ENCODE measurements at places on chromosomes 7 and 10. TPM values are rescaled to one million over a fixed set of nuclear protein-coding genes. Genes with fewer than 3 reads are reported as not detected.

DNA sequence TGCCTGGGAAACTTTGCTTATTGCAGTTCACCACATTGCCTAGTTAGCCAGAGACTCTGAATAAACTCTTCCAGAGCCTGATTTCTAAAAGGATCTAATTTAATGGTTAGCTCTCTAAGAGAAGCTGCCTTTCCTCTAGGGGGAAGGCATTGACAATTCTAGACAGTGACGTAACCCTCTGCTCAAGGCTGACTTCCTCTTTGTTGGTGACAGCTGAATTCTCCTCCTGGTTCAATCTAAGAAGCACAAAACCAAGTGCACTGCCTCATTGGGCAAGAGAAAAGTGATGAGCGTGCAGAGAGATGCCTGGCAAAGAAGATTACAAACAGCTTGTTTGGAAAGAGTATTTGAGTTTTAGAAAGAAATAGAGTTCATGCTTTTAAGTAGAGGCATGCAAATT is 102.7 kb downstream of the MACC1 start:
- no peak for DNase-seq

DNA sequence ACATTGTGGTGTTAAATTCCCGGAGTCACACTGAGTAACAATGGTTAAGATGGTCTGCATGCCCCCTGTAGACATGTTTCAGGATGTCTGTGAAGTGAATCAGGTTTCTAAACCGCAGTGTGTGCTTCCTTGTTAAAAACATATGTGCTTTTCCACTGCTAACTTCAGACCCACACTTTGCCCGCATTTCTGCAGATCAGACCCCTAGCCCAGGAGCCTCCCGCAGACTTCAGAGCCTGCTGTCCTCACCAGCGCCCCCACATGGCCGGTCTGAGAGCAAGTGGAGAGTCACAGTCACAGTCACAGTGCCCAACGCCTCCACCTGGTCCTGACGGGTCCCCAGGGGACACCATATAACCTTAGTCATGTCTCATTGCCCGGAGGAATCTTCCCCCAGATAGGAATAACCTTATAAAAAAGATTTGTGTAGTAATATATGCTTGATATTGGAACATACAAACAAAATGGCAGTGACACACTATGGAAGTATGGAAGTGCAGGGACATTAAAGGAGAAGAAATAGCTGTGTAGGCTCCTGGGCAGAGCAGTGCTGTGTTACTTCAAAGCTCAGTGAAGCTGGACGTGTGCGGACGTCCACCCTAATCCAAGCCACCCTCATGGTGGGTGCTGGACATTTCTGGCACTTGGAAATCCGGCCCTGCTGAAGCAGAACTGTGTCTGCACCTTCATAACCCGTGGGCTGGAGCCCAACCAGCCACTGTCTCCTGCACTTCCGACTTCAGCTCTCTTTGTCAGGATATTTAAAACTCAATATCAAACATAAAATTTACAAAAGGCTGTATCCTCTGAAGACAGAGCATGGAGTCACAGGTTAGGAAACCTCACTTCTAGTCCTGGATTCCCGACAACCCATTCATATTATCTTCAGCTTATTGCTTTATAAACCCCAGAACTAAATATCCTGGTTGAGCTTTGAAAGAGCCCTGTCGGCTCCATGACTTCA is 29.0 kb downstream of the GSTO2 start:
- DNase-seq = peak; percentile 61

Gene GNA12
- 23.7 TPM for total RNA-seq

Gene CLCN1
- total RNA-seq = not detected

Gene ATP6V1F
- 117 TPM for total RNA-seq
